CD4-positive, alpha-beta memory T cell (primary cell): ENCODE measurements at places on chromosomes 6 and 20. TPM values are rescaled to one million over a fixed set of nuclear protein-coding genes. Genes with fewer than 3 reads are reported as not detected.

DNA sequence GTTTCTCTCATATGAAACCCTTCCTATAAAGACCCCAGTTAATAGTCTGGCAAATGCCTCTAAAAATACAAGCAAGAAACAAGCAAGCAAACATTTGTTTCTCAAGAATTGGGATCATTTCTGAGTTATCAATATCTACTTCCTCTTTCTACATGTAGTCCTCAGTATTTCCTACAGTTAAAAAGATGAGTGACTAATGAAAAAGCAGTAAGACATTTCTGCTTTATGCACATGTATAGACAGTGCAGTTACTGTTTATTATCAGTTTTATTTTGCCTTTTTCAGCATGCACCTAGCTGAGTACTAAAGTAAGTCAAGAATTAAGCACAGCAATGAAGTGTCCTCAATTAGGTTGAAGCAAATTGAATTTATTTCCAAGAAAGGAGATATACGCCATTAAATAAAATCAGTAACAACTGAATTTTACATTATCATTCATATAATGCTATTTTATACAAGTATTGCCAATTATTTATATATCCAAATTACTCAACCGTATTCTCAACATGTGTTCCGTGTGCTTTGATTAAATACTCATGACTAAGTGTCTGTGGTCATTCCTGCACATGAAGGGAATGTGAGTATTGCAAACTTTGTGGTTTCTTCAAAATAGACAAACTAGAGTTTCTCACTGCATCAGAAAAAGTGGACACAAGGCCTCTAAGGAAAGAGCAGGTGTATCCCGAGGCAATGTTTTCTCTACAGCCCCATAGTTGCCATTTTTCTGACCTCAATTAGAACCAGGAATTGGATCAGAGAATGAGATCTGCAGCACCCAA is 159.3 kb upstream of the MARCKS start:
- no peak for DNase-seq

- peak; percentile 76 for DNase-seq
These were observed 44.9 kb downstream of the OR2B2 start for GRCh38 chr6:27867051-27867944.

- DNase-seq = no peak
These were observed 454.9 kb downstream of the BTBD3 start for GRCh38 chr20:12372557-12372956.

GRCh38 chr20:39799366-39799965 is 837.3 kb downstream of the DHX35 start:
- no peak for DNase-seq

DNA sequence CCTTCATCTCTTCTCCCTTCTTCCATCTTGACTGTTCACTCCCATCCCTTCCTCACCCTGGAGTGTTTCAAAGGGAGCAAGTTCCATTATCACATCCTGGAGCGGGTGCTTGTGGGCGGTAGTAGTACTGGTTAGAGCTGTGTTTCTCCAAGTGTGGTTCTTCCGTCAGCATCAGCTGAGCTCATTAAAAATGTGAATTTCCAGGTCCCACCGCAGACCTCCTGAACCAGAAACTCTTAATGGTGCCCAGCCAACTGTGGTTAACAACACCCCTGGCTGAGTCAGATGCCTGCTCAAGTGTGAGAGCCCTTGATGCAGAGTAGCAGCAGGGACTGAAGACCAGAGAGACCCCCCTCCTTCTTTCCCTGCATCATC is 24.4 kb downstream of the ANGPT4 start:
- no peak for DNase-seq

GRCh38 chr6:25583099-25583498 is 68.9 kb upstream of the SCGN start:
- DNase-seq = no peak

Gene JPH2
- not detected for polyA plus RNA-seq

Gene MANEA
- polyA plus RNA-seq = 5.9 TPM

Gene DUSP15
- polyA plus RNA-seq = not detected
